Activated CD4-positive, alpha-beta memory T cell treated with anti-CD3 and anti-CD28 coated beads for 36 hours (primary cell): ENCODE measurements at places on chromosomes 2 and 18. TPM values are rescaled to one million over a fixed set of nuclear protein-coding genes. Genes with fewer than 3 reads are reported as not detected.

DLX2 gene
- not detected for total RNA-seq

SCN7A gene
- not detected for total RNA-seq

RGPD3 gene
- total RNA-seq = 0.24 TPM

SDC1 gene
- not detected for total RNA-seq

DNAH7 gene
- total RNA-seq = 0.17 TPM

SERPINB4 gene
- total RNA-seq = not detected

SPATA3 gene
- 0.24 TPM for total RNA-seq

UCN gene
- 1.9 TPM for total RNA-seq

CFAP65 gene
- total RNA-seq = not detected

ZNF385B gene
- not detected for total RNA-seq

KCNJ3 gene
- not detected for total RNA-seq

PGAP1 gene
- total RNA-seq = 25.5 TPM

SLC9A4 gene
- total RNA-seq = 0.10 TPM

CNDP1 gene
- not detected for total RNA-seq

TACR1 gene
- not detected for total RNA-seq

GLI2 gene
- not detected for total RNA-seq

CFC1 gene
- total RNA-seq = not detected

L3MBTL4 gene
- total RNA-seq = 0.31 TPM

AQP4 gene
- total RNA-seq = not detected

LRP1B gene
- total RNA-seq = not detected

ALK gene
- not detected for total RNA-seq

IL1B gene
- total RNA-seq = 0.44 TPM

TRIB2 gene
- 4.9 TPM for total RNA-seq

DPYSL5 gene
- total RNA-seq = not detected

MC5R gene
- not detected for total RNA-seq

CXCR4 gene
- 141 TPM for total RNA-seq

G6PC2 gene
- not detected for total RNA-seq

ANKRD30BL gene
- total RNA-seq = not detected

RAX gene
- not detected for total RNA-seq

STARD6 gene
- total RNA-seq = not detected

LINC00305 gene
- not detected for total RNA-seq

ARHGEF33 gene
- 0.38 TPM for total RNA-seq

TRAPPC8 gene
- 34.2 TPM for total RNA-seq

ZDBF2 gene
- 7.8 TPM for total RNA-seq

MFSD2B gene
- total RNA-seq = not detected

TCF23 gene
- total RNA-seq = not detected

CDH20 gene
- total RNA-seq = not detected

CACNB4 gene
- total RNA-seq = 0.48 TPM

DNAJC5G gene
- total RNA-seq = not detected

MAPK4 gene
- total RNA-seq = not detected

UGT1A8 gene
- not detected for total RNA-seq

SERPINB8 gene
- total RNA-seq = 14.9 TPM

LYPD1 gene
- total RNA-seq = not detected

CAPN14 gene
- 0.19 TPM for total RNA-seq

XRCC5 gene
- 510 TPM for total RNA-seq

MAP3K19 gene
- total RNA-seq = not detected

OSBPL6 gene
- 1.5 TPM for total RNA-seq

BARD1 gene
- total RNA-seq = 25.5 TPM

PLEKHH2 gene
- total RNA-seq = 0.81 TPM

HDHD2 gene
- total RNA-seq = 32.9 TPM

NGEF gene
- 4.2 TPM for total RNA-seq

TRIM54 gene
- not detected for total RNA-seq

RAB27B gene
- total RNA-seq = 0.22 TPM

C2orf80 gene
- total RNA-seq = not detected

OSR1 gene
- not detected for total RNA-seq

CNPPD1 gene
- 43.4 TPM for total RNA-seq

TWIST2 gene
- not detected for total RNA-seq
